ENCODE measurements at places on chromosomes 1 and 21.
A peak's percentile ranks its signal among the peaks of the same experiment; 100 is the strongest.

- peak; percentile 5 for DNase-seq
Measured at GRCh38 chr1:201593200-201593921, 54.4 kb downstream of the NAV1 start.

- DNase-seq, result no peak
Measured at GRCh38 chr1:17192394-17193221, 12.3 kb upstream of the PADI1 start.

- peak; percentile 14 for DNase-seq
Measured at GRCh38 chr1:38076038-38076437, 29.4 kb upstream of the POU3F1 start.

GRCh38 chr1:64511044-64511443 lies 41.1 kb downstream of the CACHD1 start:
- DNase-seq, result peak; percentile 2

DNA sequence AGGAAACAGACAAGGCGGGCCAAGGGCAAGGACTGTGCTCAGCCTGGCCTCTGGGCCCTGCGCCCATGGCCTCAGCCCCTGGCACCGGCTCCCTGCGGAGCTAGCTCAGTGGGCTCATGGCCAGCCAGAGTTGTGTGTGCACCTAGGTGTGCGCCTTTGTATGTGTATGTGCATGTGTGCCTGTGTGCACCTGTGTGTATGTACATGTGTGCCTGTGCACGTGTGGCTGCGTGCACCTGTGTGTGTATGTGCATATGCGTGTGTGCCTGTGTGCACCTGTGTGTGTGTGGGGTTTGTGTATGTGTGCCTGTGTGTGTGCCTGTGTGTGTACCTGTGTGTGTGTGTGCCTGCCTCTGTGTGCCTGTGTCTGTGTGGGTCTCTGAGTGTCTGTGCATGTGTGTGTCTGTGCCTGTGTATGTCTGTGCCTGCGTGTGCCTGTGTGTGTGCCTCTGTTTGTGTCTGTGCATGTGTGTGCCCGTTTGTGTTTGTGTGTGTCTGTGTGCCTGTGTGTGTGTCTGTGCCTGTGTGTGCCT lies 7.4 kb downstream of the GPR137B start:
- DNase-seq, result no peak

GRCh38 chr1:172359491-172359999 lies 60.9 kb upstream of the C1orf105 start:
- DNase-seq, result no peak

- DNase-seq, result peak; percentile 43
Measured at GRCh38 chr1:52632732-52633290, at the start of gene SHISAL2A. Gene SHISAL2A, plus strand, starts transcription at chr1:52633168. Its CDS starts 326 bp downstream, at chr1:52633494.

- no peak for DNase-seq
Measured at GRCh38 chr1:22600071-22600816, 36.2 kb upstream of the C1QA start.

GRCh38 chr1:233940908-233941307 lies 36.4 kb downstream of the SLC35F3 start:
- no peak for DNase-seq

DNA sequence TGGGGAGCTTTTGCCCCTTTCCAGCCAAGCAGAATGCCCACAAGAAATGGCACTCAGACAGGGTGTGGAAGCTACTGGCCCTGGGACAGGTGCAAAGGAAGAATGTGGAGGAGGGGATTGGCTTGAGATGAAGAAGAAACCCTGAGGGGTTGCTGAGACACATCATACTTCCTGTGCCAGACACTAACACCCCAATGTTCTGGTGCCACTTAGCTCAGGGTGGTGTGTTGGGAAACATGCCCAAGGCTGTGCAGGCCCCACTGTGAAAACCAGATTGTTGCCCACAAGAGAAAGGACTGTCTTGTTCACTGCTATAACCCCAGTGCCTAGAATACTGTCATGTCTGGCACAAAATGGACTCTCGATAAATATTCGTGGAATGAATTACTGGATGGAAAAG lies 9.9 kb upstream of the PAQR6 start:
- DNase-seq, result peak; percentile 79

GRCh38 chr1:54069791-54070170 lies 16.4 kb downstream of the TCEANC2 start:
- no peak for DNase-seq

GRCh38 chr1:112720800-112721199 lies 5.7 kb upstream of the PPM1J start:
- no peak for DNase-seq

DNA sequence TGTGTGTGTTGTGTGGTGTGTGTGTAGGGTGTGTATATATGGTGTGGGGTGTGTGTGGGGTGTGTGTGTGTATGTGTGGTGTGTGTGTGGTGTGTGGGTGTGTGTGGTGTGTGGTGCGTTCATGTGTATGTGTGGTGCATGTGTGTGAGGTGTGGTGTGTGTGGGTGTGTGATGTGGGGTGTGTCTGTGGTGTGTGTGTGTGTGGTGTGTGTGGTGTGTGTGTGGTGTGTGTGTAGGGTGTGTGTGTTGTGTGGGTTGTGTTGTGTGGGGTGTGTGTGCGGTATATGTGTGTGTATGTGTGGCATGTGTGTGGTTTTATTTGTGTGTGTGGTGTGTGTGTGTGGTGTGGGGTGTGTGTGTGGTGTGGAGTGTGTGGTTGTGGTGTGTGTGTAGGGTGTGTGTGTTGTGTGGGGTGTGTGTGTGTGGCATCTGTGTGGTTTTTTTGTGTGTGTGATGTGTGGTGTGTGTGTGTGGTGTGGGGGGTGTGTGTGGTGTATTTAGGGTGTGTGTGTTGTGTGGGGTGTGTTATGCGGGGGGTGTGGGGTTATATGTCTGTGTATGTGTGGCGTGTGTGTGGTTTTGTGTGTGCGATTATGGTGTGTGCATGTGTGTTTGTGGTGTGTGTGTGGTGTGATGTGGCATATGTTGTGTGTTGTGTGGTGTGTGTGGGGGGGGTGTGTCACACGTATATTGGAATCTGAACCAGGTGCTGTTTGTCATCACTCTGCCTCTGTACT lies 17.1 kb upstream of the ZBTB21 start:
- no peak for DNase-seq

- DNase-seq, result peak; percentile 46
Measured at GRCh38 chr21:44802396-44803153, 955 bp upstream of the UBE2G2 start.

DNA sequence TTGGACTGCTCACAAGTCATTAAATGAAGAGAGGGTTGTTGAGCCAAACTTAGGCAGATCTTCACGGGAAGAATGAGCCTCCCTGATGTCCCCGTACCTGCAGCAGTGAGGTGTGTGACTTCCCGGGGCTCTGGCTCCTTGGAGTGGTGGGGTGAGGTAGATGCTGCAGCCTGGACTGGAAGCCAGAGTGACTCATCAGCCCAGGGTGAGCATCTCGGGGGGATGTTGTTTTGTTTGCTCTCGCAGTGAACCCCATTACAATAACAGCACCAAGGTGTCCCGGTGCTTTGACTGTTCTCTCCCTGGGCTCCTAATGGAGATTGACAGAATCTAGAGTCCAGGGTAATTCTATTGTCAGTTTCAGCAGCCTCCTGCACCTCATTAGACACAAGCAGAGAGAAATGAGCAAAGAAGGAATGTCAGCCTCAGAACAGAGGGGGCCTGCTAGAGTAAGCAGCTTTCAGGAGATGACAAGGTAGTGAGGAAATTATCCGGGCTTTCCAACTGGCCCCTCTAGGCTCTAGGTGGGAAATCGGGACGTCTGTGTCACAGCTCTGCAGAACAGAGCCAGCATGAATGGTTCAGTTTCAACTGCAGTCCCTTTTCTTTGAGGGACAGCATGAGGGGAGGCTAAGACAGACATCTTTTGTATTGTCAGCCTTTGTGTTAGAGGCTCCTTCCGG lies 36.0 kb upstream of the LRRN2 start:
- no peak for DNase-seq

- peak; percentile 15 for DNase-seq
Measured at GRCh38 chr1:91555074-91555730, 54.6 kb downstream of the CDC7 start.

- no peak for DNase-seq
Measured at GRCh38 chr1:227111782-227112181, 171.7 kb downstream of the COQ8A start.

- DNase-seq, result no peak
Measured at GRCh38 chr1:175893192-175893591, 149.8 kb upstream of the TNR start.

DNA sequence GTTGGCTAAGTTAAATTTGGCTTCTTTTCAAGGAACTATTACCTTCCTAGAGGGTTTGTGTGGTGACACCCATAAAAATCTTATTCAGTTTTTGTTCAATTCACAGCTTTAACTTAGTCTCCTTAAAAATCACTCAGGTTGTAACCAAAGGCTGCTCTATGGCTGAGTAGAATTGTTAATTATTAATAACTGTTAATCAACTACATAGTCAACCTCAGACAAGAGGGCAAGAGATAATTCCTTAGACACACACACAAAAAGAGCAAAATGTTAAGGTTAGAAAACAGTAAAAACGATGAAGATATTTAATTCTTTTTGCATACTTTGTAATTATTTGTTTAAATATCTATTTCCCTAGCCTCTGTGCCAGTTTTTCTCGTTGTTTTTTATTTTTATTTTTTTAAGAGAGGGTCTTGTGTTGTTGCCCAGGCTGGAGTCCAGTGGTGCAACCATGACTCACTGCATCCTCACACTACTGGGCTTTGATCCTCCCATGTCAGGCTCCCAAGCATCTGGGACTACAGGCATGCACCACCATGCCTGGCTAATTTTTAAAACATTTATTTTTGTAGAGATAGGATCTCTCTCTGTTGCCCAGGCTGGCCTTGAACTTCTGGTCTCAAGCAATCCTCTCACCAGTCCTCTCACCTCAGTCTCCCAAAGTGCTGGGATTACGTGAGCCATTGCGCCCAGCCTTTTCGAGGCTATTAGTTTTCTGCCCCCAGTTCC lies 215.2 kb downstream of the DISC1 start:
- DNase-seq, result no peak

DNA sequence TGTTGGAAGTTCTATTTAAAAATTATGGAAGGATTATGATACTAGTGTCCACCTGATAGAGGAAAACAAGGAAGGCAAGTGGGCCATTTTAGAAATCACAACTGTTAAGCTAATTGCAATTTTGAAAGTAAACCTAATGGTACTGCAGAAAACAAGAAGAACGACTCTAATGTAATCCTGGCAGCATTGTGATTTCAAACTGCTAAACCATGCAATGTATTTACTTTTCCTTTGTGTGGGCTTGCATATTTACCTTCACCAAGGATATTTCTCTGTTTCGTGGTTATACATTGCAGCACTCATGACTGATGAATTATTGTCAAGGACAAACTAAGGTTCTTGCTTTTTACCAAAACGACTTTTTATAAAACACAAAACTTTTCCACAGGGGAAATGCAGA lies 88.1 kb downstream of the TM2D1 start:
- no peak for DNase-seq

DNA sequence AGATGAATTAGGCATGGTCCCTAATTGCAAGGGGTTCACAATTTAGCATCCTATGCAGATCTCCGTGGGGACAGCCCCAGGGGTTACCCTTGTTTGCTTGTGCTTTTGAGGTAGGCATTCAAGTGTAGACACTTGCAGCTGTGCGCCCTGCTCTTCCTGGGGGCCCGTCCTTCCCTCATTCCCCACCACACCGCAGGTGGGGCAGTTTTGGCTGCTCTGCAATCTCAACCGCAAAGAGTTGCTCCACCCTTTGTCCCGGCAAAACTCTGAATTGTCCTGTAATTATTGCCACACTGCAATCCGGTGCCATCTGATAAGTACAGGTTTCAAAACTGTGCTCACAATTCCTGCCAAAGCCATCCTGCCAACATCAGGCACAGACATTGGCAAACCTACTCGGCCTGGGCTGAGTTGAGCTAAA lies 65.4 kb upstream of the LYST start:
- DNase-seq, result no peak

GRCh38 chr1:192901500-192901899 lies 92.7 kb downstream of the RGS2 start:
- DNase-seq, result no peak

- DNase-seq, result no peak
Measured at GRCh38 chr1:70353601-70354331, 756 bp downstream of the ANKRD13C start.

- DNase-seq, result no peak
Measured at GRCh38 chr1:24694380-24694843, 50.8 kb upstream of the CLIC4 start.

- DNase-seq, result no peak
Measured at GRCh38 chr1:21139601-21140000, 37.1 kb downstream of the EIF4G3 start.

DNA sequence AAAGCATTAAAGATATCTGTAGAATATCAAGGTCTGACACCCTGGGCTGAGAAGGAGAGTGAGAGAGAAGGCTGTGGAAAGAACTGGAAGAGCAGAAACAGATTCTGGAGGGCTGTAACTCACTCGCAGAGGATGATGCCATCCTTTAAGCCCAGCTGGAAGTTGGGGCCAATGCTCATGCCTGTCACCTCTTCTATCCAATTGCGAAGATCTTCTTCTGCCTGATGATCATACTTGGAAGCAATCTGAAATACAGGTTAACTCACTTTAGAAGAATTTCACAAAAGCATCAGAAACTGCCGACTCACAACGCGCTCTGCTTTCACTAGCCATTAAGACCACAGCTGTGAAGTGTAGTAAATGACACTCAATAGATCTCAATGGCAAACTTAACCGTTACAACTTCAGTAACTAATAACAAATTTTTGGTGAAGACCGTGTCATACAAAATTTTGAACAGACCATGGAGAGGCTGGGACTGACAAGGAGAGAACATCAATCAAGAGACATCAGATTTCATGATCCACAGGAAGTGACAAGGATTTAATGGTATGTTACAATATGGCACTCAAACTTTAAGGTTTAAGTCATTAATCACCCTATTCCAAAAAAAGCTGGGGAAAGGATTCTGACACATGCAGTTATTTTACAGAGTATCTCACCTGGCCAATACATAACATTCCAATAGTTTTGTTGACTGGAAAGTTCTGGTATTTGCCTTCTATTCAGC lies 23.5 kb downstream of the CNN3 start:
- DNase-seq, result no peak
